Fibroblast of the aortic adventitia (primary cell): ENCODE measurements at places on chromosomes 7 and 10. TPM values are rescaled to one million over a fixed set of nuclear protein-coding genes. Genes with fewer than 3 reads are reported as not detected.
A peak's percentile ranks its signal among the peaks of the same experiment; 100 is the strongest.

The CDHR1 gene
- not detected in 2 replicates for total RNA-seq

The SLC13A1 gene
- total RNA-seq = not detected in 2 replicates

- DNase-seq = no peak
Observed at GRCh38 chr7:74164985-74165456, 9.1 kb upstream of the EIF4H start.

DNA sequence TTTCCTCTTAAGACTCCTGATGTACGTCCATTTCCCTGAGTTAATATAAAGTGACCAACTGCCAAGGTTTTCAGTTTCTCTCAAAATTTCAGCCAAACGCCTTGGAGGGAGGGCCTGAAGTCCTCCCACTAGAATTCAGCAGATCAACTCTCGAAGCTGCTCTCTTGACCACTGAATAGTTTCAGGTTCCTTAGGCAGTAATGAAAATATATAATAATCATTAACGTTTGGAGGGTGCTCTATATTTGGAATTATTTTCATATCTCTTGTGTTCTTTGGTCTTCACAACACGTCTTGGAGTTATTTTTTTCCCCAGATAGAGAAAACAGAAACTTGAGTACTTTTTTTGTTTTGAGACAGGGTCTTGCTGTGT, 123.6 kb upstream of the SFMBT2 start:
- DNase-seq = no peak

- no peak for DNase-seq
Observed at GRCh38 chr7:87715545-87715944, 87.3 kb downstream of the RUNDC3B start.

DNA sequence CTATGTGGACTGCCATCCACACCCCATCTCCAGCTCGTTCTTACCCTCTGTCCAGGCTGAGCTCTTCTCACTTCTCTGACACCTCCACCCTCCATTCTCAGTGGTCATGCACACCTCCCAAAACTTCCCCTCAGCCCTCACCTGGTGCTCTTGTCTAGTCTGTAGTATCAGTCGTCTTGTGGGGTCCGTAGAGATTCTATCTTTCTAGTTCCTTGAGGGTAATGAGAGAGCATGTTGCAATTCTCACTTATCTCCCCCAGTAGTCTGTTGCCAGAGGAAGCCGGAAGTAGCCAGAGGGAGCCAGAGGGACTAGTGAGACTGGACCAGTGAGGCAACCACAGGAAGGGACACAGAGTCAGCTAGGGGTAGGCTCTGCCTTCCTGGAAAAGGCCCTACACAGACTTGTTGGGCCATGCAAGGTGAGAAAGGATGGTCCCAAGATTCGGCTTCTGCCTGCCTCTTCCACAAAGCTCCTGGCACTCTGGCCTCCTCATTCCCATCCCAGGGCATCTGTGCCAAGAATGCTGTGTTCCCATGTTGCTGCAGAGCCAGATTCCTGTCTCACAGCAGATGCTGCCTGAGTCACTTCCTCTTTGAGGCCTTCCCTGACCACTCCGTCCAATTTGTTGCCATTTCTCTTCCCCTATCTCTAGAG, 50.6 kb upstream of the DUSP5 start:
- peak; percentile 95 for DNase-seq

DNA sequence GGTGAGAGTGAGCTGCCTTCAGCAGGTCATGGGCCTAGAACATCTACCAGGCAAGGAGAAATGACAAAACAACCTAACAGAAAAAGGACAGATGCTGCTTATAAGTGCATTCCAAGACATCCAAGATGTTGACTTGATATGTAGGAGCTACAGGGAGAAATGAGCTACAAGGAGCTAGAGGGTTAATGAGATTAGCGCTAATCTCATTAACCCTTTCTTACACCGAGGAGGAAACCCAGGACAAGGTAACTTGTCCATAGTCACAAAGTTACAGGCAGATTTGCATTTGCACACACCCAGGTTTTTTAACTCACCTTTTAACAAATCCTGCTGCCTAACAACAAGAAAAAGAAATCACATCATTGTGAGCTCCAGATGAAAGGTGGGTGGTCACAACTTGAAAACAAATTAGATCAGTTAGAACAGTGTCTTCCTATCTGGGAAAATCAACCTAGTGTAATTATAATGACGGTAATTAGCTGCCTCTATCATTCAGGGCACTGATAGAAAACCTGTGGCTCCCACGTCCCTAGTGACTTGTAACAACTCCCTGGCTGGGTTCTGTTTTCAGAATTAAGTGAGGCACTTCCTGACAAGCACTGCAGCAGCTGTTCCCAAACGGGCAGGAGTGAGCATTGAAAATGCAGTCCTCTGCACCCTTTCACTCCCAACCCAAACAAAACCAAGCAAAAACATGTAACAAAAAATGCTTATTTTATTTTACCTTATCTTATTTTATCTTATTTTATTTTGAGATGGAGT, 5.7 kb downstream of the KIAA1549 start:
- no peak for DNase-seq

- DNase-seq = no peak
Observed at GRCh38 chr7:138553805-138554204, 93.7 kb downstream of the TRIM24 start.

GRCh38 chr7:142133731-142134148, 22.2 kb downstream of the MGAM2 start:
- DNase-seq = no peak
